ENCODE measurements at places on chromosomes 13 and 19. TPM values are rescaled to one million over a fixed set of nuclear protein-coding genes. Genes with fewer than 3 reads are reported as not detected.

GRCh38 chr13:61654481-61654880 is 238.8 kb upstream of the PCDH20 start:
- H3K27me3 ChIP-seq = no peaks in the 10 kb centered on the region
- H3K4me3 ChIP-seq = no peak overlapping the region
- no peaks in the 10 kb centered on the region for H3K36me3 ChIP-seq
- H3K4me1 ChIP-seq = no peaks in the 10 kb centered on the region
- no peak for DNase-seq

- H3K27ac ChIP-seq = peak overlapping the region; percentile 45
- peaks cover 84% of the 10 kb centered on the region for H3K4me1 ChIP-seq
- no peaks in the 10 kb centered on the region for H3K27me3 ChIP-seq
- no peak overlapping the region for H3K4me3 ChIP-seq
- DNase-seq = no peak
Measured at GRCh38 chr13:114107686-114108081, 24.7 kb downstream of the RASA3 start.

GRCh38 chr19:13864046-13864666 is 12.8 kb upstream of the NANOS3 start:
- H3K36me3 ChIP-seq = no peaks in the 10 kb centered on the region
- peaks cover 18% of the 10 kb centered on the region for H3K27me3 ChIP-seq
- no peak overlapping the region for H3K4me3 ChIP-seq
- H3K4me1 ChIP-seq = peaks cover 27% of the 10 kb centered on the region

- H3K4me3 ChIP-seq = no peak overlapping the region
- peaks cover 22% of the 10 kb centered on the region for H3K4me1 ChIP-seq
- DNase-seq = no peak
- H3K36me3 ChIP-seq = peaks cover 10% of the 10 kb centered on the region
Measured at GRCh38 chr13:73987618-73988017, 146.6 kb downstream of the KLF12 start.

DNA sequence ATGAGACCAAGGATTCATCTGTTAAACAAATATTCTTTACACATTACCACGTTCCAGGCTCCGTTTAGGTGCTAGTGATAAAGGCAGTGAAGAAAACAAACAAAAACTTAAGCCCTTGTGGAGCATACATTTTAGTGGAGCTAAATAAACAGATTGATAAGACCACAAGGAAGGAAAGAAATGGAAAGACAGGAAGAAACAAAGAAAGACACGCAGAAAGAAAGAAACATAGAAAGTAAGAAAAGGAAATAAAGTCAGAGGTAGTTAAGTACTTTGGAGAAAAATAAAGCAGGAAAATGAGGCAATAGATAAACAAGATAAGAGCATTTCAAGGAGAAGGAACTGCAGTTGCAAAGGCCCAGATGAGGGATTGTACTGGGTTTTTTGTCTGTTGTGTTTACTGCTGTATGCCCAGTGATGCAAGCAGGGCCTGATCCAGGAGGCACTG is 998 bp downstream of the NFKBIB start:
- H3K27me3 ChIP-seq = no peaks in the 10 kb centered on the region
- H3K4me3 ChIP-seq = peak overlapping the region; percentile 92
- no peak for DNase-seq

GRCh38 chr13:42354241-42355091 is 82.5 kb downstream of the AKAP11 start:
- H3K27ac ChIP-seq = peak overlapping the region; percentile 67
- no peaks in the 10 kb centered on the region for H3K27me3 ChIP-seq
- peaks cover 24% of the 10 kb centered on the region for H3K4me1 ChIP-seq
- H3K4me3 ChIP-seq = peak overlapping the region; percentile 55
- peak; percentile 69 for DNase-seq
- no peaks in the 10 kb centered on the region for H3K36me3 ChIP-seq

Gene FFAR1
- total RNA-seq = not detected

Gene ZNF546
- 2.3 TPM for total RNA-seq

Gene ZNF480
- total RNA-seq = 7.0 TPM

Gene RAB3A
- total RNA-seq = 5.1 TPM

Gene STRN4
- total RNA-seq = 121 TPM

Gene TRPC4
- total RNA-seq = not detected

All from CD4-positive, CD25-positive, alpha-beta regulatory T cell (primary cell).